ENCODE measurements at places on chromosomes 1 and 21. TPM values are rescaled to one million over a fixed set of nuclear protein-coding genes. Genes with fewer than 3 reads are reported as not detected.

Gene ACTL8
- total RNA-seq: 0.55 TPM

Gene CD48
- not detected for total RNA-seq

Gene BRDT
- total RNA-seq: not detected

Gene DNASE2B
- total RNA-seq: not detected

Gene TCHH
- total RNA-seq: 0.03 TPM

Gene PTCH2
- 0.16 TPM for total RNA-seq

Gene LRRN2
- total RNA-seq: not detected

Gene TNFRSF9
- total RNA-seq: not detected

Gene GPR37L1
- total RNA-seq: 0.69 TPM

Gene PRAMEF2
- total RNA-seq: not detected

Gene DTL
- 24.8 TPM for total RNA-seq

Gene PACC1
- 10.5 TPM for total RNA-seq

Gene MNDA
- not detected for total RNA-seq

Gene NGF
- not detected for total RNA-seq

Gene C1orf94
- total RNA-seq: not detected

Gene ZNF697
- total RNA-seq: 1.8 TPM

Gene CD55
- 55.0 TPM for total RNA-seq

Gene UHMK1
- total RNA-seq: 24.0 TPM

Gene SPRR2G
- not detected for total RNA-seq

Gene NFIA
- 12.3 TPM for total RNA-seq

Gene PDPN
- not detected for total RNA-seq

Gene OSCP1
- 1.1 TPM for total RNA-seq

Gene CELA2B
- total RNA-seq: not detected

Gene RXFP4
- 3.1 TPM for total RNA-seq

Gene CFHR5
- total RNA-seq: not detected

Gene PODN
- not detected for total RNA-seq

Gene SSX2IP
- total RNA-seq: 6.1 TPM

Gene ZNF326
- 4.4 TPM for total RNA-seq

Gene FLG2
- not detected for total RNA-seq

Gene PTBP2
- 8.0 TPM for total RNA-seq

Gene PERM1
- total RNA-seq: 0.03 TPM

Gene ZNF670
- 1.4 TPM for total RNA-seq

Gene LCE3A
- total RNA-seq: not detected

Gene RNF186
- not detected for total RNA-seq

Gene TMEM61
- 3.0 TPM for total RNA-seq
